ENCODE measurements at places on chromosomes 2 and 18.

- no peak for DNase-seq
Observed at GRCh38 chr18:9714266-9715087, 6.4 kb downstream of the RAB31 start.

DNA sequence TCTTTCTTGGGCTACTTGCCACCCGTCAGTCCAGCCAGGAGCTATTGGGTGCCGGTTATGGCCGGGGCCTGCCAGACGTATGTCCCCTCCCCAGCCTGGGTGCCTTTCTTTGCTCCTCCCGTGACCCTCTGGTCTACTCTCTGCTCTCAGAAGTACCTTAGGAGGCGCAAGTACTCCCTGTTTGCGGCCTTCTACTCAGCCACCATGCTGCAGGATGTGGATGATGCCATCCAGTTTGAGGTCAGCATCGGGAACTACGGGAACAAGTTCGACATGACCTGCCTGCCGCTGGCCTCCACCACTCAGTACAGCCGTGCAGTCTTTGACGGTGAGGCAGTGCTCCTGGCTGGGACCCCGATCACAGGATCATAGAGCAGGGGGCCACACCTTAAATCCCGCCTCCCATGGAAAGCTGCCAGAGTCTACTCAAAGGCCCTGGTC lies 99.5 kb downstream of the DYSF start:
- no peak for DNase-seq

- no peak for DNase-seq
Observed at GRCh38 chr2:5502385-5502784, 189.8 kb upstream of the SOX11 start.

DNA sequence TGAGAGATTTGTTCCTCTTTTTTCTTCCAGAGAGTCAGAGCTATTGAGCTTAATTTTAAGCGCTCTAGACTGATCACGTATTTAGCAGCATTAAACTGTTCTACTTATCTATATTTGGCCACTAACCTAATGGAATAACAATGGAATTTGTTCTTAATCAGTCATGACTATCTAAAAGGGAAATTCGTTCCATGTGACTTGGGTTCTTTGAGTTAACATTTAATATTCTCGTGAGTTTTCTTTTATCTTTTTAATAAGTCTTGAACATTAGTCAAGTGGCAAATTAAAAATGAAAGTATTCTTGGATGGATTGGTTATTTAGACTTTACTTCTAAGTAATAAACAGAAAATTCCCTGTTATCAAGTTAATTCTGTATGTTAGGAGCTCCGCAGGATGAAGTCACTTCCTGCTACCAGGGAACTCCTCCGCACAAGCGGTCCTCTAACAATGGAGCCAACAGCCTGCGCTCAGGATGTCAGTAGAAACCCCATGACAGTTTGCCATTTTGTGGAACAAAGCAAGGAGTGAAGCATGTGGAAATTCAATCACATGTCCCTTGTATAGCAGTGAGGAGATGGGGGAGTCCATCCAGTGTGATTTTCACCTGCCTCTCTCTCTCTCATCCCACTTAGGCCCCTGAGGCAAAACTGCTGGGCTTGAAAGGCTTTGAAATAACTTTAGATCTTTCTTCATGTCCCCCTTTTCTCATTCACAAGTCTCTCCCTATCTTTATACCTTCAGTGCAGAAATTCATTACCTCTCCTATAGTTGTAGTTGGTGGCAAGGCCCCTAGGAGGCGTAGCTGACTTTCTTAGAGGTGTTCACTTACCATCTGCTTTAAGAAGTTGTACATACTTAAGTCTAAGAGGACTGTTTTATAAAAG lies 138.1 kb downstream of the WDR7 start:
- no peak for DNase-seq

GRCh38 chr2:69437751-69438154 lies 518 bp upstream of the NFU1 start:
- DNase-seq = no peak

DNA sequence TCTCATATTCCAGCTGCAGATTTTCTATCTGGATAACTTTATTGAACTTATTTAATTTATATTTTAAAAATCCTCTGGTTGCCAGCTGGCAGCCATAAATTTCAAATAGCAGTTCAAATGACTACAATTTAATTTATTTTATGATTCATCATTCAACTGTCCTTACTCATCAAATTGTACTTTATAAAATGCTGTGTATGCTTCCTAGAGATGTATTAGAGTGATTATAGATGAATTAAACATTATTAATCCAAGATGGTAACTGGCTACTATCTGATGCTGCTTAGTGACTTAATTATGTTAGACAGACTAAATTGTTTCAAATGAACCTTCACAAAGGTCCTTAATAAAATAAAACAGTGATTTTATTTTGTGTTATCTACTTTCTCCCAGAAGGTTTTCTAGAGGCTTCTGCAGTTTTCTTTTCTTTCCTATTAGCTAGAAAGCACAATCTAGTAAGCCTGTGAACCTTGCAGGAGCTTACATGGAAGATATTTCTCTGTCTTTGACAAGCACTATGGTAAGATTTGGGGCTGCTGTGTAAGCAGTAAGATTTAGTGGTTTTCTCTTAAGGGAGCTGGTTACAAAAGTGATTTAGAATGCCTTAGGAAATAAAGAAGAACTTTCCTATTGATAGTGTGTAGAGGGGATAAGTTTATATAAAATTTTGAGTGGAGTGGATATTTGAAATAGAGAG lies 322.3 kb downstream of the FSIP2 start:
- DNase-seq = no peak

- DNase-seq = no peak
Observed at GRCh38 chr2:3488061-3488531, 31.2 kb downstream of the ADI1 start.

GRCh38 chr18:3832025-3832638 lies 382.2 kb downstream of the TGIF1 start:
- DNase-seq = no peak

DNA sequence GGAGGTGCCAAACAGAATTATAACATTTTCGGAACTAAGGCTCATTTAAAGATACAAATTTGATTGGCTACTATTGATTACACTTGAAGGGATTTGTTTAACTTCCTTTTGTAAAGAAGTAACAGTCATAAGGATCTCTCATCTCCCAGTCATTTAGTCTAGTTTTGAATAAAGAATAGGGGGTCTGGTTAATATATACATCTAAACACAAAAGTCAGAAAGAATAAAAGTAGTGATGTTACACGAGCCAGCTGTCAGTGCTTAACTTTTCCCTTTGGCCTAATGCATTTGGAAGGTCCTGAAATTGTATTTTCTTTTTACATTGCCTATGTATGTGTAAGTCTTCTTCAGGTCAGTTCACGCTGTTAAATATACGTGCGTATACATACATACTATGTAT lies 8.1 kb downstream of the SEPTIN2 start:
- no peak for DNase-seq

DNA sequence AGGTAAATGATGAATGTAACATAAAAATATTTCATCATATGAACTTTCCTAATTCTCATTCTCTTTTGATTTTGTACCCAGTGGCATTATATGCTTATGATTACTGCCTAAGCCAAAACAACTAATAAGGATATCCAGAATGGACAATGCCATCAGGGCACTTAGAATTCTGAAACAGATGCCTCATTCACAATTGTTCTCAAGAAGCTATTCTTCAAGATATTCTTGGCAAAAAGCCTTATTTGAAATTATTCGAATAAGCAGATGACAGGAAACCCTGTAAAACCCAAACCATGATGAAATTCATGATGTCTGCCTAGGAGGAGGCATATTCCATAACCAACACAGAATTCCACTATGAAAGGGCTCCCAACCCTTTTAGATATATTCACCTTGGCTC lies 353.2 kb upstream of the TRIB2 start:
- DNase-seq = no peak

- DNase-seq = no peak
Observed at GRCh38 chr2:140863713-140864112, 1267.1 kb downstream of the LRP1B start.

DNA sequence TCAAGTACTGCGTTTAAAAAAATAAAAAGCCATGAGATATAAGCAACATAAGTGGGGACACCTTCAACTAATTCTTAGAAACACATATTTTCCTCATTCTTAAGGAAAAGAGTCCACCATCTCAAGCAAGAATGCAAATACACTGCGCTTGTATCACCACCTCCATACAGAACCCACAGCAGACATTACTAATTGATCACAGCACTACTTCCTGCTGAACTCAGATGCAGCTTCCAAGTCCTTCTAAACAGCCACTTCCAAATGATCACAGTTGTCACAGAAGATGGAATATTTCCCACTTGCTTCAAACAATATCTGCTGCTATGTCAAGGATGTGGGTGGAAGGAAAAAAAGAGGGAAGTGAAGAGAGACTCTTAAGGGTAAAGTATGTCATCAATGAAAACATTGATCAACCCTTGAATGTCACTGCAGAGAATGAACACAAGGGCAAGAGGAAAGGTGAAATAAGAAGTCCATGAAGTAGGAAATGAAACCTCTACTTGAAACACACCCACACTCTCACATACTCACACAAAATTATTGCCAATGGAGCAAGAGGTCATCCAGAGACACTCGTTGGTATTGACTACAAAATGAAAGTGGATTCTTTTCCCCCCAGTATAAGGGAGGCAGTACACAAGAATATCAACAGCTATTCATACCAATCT lies 22.1 kb downstream of the TGFA start:
- DNase-seq = no peak

DNA sequence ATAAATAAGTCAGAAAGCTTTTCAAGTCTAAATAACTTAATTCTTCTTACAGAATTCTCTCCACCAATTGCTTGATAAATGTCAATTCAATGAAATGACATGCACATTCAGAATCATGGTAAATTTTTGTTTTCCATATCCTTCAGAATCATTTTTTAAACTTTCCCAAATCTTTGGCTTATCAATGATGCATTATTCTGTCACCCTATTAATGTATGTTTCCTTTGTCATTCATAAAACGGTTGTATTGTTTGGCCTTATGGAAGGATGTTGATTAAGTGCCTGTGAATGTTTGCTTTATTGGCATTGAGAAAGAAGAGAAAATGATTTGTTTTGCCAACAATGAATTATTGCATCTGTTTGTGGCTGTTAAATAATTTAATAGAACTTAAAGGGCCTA lies 260.9 kb downstream of the PLCL1 start:
- DNase-seq = no peak

DNA sequence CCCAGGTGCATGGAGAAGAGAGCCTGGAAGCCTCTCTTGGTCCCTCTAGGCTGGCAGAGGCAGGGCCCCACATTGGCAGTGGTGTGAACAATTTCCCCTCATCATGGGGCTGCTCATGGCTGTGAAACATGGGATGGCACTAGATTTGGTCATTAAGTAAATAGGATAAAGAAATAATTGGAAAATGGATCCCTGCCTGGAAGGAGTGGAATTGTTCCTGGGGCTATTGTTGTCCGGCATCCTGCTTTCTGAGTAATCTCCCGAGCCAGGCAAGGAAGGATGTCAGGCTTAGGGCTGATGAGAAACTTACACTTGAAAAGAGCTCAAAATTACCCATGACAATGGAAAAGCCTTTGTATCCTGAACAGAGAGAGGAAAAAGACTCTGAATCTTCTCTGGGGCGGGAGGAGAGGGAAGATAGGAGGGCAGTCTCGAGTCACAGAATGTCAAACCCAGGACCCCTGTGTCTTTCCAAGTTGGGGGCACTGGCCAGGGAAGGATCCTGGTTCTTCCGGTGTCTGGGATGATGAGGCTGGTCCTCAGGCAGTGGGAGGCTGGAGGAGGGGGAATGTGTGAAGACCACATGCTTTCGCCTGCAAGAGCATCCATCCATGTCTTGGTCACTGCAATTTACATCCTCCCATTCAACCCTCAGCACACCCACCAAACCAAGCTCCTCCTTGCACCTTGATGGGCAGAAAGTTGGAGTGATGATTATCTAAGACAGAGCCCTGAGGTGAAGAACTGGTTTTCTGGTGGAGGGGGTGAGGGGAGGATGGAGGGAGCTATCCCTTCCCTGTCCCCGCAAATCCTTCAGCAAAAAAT lies 27.1 kb upstream of the STEAP3 start:
- DNase-seq = no peak

DNA sequence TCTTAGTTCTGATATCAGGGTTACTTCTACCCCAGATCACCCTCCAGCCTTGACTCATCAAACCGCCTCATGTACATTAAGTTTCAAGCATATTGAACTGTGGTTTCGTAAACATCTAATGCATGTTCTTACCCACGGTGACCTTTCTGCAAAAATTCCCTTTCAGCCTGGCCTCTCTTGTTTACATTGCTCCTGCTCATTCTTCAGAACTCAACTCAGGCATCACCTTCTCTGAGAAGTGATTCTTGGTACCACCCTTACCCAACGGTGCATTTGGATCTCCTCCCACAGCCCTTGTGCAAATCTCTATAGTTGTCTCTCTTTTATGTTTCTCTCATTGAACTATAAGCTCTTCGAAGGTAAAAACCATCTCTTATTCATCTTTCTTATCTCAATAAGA lies 503.1 kb upstream of the PKDCC start:
- DNase-seq = no peak

- no peak for DNase-seq
Observed at GRCh38 chr18:484749-485464, 15.6 kb downstream of the COLEC12 start.

DNA sequence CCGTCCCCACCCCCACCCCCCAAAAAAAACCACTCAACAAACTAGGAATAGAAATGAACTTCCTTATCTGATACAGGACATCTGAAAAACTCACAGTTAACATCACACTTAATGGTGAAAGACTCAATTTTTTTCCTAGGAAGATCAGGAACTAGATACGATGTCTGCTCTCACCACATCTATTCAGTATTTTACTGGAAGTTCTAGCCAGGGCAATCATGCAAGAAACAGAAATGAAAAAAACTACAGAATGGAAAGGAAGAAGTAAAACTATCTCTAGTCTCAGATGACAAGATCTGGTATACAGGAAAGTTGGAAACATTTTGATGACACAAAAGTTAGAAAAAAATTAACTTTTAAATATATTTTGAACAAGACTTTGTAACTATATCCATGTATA lies 114.4 kb upstream of the FZD5 start:
- DNase-seq = no peak

- no peak for DNase-seq
Observed at GRCh38 chr2:79487399-79487798, 25.5 kb upstream of the CTNNA2 start.

- no peak for DNase-seq
Observed at GRCh38 chr18:79387615-79388014, 8.1 kb upstream of the NFATC1 start.

DNA sequence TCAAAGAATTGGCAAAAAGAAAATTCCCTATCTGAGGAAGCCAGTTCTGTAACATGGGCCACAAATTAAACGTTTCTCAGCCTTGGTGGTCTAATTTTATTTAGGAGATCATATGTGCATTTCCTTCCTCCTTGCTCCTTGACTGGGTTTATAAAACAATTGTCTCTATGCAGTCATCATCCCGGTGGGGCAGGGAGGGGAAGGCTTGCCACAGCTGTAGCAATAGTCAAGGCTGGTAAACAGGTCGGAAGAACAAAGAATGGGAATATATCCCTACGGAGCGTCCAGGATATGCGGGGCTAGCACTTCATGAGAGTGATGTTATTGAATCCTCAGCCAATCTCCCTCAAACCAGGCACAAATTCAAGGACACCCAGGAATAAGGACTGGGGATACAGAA lies 143.8 kb downstream of the RNF152 start:
- no peak for DNase-seq

Measured in NCI-H1417 treated with DMSO at 0.1 percent for 48 hours (cell line).